ENCODE measurements at places on chromosomes 11 and 22.

GRCh38 chr22:38431266-38432010 is 23.6 kb downstream of the KCNJ4 start:
- DNase-seq, result no peak

DNA sequence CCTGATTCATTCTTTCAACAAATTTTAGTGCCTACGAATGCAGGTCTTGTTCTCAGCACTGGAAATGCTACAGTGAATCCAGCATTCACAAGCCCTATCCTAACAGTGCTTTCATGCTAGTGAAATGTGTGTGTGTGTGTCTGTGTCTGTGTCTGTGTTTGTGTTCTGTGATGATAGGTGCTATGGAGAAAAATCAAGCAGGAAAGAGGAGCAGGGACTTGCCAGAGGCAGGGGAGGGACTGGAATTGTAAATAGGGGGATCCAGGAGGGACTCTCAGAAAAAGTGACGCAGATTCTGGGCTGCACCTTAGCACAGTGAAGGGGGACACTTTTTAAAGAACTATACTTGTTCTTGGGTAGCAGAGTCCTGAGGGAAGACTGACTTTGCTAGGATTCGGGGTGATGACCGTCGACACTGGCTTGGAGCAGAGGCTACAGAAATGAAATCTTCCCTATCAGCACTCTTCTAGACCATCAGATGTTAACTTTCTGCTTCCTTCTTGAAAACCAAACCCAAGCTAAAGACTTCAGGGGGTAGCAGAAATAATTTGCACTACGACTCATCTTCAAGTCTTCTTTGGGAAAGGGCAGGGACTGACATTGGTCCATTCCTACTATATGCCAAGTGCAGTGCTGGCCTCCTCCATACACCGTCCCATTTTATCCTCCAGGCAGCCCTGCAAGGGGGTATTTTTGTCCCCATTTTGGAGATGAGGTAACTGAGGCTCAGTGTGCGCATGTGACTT is 39.3 kb upstream of the PTPRJ start:
- no peak for DNase-seq

GRCh38 chr22:33034753-33035152 is 23.4 kb downstream of the SYN3 start:
- DNase-seq, result no peak

- no peak for DNase-seq
Measured at GRCh38 chr11:122050021-122050690, 65.9 kb downstream of the BLID start.

DNA sequence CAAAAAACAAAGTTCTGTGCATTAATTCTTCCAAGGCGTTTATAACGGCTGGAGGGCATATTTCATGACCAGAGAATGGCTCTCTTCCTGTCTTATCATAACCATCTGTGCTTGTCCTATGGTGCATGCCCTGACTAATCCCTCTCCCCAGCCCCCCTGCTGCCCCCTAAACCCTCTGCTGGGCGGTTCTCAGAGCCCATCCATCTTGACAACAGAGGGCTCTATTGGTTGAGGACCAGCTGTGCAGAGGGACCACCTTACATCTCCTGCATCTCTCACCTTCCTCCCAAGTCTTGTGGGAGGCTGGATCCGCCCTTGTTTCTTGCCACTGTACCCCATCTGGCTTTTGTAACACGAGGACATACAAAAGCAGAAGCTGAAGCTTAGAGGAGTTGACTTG is 282.1 kb downstream of the MIAT start:
- DNase-seq, result no peak

DNA sequence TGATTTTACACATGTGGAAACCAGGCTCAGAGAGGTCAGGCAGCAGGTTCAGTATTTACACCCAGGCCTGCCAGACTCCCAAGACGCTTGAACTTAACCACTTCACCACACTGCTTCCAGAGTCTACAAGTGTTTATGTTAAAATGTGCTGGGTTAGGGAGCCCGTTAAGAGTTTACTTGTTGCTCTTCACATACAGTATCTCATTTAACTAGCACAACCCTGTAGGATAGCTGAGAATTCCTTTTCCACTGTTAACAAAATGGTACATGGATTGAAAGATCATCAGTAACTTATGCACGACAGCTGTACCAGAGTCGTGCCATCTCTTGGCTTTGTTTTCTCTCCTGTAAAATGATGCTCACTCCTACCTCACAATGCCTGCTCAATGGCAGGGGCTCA is 2.9 kb downstream of the SMCO4 start:
- DNase-seq, result no peak

- DNase-seq, result no peak
Measured at GRCh38 chr11:128500493-128500892, 86.9 kb downstream of the ETS1 start.

- no peak for DNase-seq
Measured at GRCh38 chr11:8714622-8715225, 32.1 kb downstream of the RPL27A start.

GRCh38 chr22:30245985-30246813 is at the start of gene LIF:
TSS of gene LIF (minus strand) at chr22:30246759. CDS start at chr22:30246695, 64 bp downstream.
- peak; percentile 55 for DNase-seq

GRCh38 chr11:66891851-66892660 is 35.2 kb downstream of the LRFN4 start:
- DNase-seq, result peak; percentile 89

DNA sequence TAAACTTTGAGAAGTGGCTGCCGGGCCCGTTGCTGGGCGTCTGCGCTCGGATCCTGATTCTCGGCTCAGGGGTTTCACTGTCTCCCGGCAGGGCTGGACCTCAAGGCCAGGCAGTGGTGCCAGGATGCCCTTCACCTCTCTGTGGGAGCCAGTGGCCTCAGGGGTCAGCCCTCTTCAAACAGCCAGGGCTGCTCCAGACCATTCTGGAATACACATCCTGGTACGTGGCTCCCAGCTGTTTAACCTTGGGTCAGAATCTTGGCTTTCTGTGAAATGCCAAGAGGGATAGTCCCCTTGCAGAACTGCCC is 70.5 kb downstream of the MPPED1 start:
- no peak for DNase-seq

- DNase-seq, result no peak
Measured at GRCh38 chr11:35334385-35335090, 84.8 kb downstream of the SLC1A2 start.

DNA sequence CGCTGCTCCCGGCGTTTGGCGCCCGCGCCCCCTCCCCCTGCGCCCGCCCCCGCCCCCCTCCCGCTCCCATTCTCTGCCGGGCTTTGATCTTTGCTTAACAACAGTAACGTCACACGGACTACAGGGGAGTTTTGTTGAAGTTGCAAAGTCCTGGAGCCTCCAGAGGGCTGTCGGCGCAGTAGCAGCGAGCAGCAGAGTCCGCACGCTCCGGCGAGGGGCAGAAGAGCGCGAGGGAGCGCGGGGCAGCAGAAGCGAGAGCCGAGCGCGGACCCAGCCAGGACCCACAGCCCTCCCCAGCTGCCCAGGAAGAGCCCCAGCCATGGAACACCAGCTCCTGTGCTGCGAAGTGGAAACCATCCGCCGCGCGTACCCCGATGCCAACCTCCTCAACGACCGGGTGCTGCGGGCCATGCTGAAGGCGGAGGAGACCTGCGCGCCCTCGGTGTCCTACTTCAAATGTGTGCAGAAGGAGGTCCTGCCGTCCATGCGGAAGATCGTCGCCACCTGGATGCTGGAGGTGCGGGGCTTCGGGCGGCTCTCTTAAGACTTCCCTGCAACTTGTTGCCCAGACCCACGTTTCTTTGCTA is at the start of gene CCND1:
Gene CCND1 (plus strand): TSS at position 162 of the 587 bp plus-strand sequence. CDS start 158 bp downstream, at position 320.
- DNase-seq, result peak; percentile 87

- peak; percentile 39 for DNase-seq
Measured at GRCh38 chr11:134207538-134208239, 16.1 kb downstream of the NCAPD3 start.

- no peak for DNase-seq
Measured at GRCh38 chr11:12689029-12689755, 15.0 kb downstream of the TEAD1 start.

DNA sequence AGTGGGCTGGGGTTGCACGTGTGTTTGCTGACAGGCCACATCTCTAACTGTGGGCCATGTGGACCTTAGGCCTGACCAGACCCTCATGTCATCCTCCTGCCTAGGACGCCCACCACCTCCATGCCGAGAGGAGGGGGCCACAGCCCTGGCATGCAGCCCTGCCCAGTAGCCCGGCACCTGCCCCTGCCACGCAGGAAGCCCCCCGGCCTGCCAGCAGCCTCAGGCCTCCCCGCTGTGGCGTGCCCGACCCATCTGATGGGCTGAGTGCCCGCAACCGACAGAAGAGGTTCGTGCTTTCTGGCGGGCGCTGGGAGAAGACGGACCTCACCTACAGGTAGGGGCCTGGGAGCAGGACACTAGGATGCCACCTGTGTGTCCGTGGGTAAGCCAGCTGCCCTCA is 6.4 kb downstream of the MMP11 start:
- DNase-seq, result no peak

GRCh38 chr22:37188901-37189466 is 937 bp upstream of the C1QTNF6 start:
- peak; percentile 14 for DNase-seq

DNA sequence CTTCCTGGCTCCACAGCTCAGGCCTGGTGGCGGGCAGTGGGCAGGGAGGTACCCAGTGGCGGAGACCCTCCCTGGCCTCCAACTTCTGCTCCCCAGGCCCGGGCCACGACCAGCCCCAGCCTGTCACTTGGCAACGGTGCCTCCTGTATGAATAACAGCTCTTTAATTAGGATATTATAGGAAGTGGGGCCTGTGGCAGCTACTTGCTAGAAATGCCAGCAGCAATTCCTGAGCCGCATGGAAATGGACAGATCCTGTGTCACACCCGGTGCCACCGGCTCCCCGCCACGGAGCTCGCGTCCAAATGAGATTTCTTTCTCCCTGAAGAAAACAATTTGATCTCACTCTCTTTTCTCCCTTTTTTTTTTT is 104.5 kb downstream of the CHST1 start:
- DNase-seq, result no peak

GRCh38 chr11:119316016-119316728 is 758 bp downstream of the MCAM start:
- peak; percentile 59 for DNase-seq

DNA sequence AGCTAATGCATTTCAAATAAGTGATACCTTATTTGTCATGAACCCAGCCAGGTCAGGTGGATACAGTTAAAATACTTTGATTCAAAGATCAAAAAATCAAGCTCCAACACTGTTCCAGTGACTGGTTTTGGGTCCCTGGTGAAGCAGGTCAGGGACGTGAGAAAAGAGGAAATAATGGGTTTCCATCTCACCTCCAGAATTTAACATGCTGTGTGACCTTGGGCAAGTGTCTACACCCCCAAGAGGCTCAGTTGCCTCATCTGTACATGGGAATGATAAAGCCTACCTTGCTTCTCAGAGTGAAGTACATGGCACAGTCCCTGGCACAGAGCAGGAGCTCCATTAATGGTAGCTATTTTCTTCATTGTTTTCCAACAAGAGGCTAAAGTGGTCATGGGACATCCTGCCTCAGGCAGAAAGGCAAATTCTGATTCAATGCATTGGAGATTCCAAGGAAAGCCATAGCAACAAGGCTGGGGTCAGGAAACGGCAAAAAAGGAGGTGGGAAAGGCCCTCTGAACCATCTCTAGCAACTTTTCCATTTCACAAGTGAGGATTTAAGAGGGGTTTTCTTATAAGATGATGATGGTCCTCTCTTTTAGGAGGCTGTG is 108.5 kb downstream of the CSNK2A3 start:
- DNase-seq, result no peak

DNA sequence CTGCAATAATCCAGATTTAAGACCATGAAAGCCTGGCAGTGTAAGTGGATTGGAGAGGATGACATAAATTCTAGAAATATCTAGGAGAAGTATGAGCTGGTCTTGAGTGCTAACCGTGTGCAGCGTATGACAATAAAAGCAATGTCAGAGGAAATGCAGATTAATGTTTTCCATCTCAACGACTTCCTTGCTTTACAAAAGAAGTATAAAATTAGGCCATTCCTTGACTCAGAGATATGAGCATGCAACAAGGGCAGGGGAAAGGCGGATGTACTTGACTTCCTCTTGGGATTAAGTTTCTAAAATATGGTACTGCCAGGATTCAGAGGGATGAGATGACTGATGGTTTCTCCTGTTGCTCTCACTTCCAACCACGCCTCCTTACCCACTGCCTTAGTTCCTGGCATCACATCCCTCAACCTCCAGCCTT is 32.3 kb downstream of the ADAMTS15 start:
- DNase-seq, result no peak

- DNase-seq, result peak; percentile 65
Measured at GRCh38 chr11:85826116-85826855, 15.3 kb upstream of the SYTL2 start.

DNA sequence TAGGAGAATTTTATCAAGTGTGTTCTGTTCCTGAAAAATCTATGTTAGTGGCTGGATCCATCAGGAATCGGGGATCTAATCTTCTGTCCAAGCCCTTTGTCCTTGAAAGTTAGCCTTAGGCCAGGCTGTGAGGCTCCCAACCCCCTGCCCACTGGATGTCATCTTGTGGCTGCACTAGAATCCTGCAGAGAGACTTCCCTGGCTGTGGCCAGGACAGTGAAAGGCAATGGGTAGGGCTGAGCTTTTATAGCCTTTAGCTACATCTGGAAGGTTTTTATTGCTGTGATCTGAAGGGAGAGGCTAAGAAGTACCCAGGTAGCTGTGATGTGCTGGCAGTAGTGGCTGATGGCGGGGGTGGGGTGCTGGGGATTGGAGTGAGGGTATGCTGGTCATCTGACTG is 2.1 kb downstream of the OAF start:
- peak; percentile 54 for DNase-seq

DNA sequence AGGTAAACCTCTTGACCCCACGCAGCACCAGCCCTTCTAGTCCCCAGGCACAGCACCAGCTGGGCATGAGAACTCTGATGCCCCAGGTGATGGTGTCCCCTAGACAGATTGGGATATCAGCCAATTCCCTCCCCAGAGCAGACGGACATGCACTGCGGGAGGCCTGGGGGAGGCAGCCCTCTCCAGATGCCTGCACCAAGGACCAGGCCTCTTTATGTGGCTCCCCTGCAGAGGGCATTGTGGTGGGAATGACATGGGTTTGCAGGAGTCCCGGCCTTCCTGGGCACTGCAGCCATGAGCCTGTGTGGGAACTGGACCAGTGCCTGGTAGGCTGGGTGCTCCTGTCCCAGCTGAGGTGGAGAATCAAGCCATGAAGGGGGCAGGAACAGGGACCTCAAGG is 25.9 kb downstream of the PPM1F start:
- no peak for DNase-seq

GRCh38 chr11:82671451-82671850 is 62.2 kb downstream of the FAM181B start:
- DNase-seq, result no peak

DNA sequence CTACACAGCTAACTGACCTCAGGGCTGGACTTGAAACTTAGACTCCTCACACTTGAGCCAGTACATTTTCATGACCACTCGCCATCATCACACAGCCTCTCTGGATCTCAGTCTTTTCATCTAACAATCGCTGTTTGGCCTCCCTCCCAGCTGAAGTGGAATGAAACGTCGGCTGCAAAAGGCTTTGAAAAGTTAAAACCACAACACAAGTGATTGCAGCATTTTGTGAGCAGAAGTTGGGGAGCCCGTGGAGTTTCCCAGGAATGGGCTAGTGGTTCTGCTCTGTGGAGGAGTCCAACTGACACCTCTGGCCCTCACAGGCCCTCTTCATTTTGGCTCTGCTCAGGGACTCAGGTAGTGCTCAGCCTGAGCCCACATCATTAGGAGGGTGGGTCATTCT is 35.9 kb upstream of the TRIM29 start:
- no peak for DNase-seq

Data from HT-29 (cell line).